ENCODE measurements at places on chromosomes 13 and 19.
A peak's percentile ranks its signal among the peaks of the same experiment; 100 is the strongest.

DNA sequence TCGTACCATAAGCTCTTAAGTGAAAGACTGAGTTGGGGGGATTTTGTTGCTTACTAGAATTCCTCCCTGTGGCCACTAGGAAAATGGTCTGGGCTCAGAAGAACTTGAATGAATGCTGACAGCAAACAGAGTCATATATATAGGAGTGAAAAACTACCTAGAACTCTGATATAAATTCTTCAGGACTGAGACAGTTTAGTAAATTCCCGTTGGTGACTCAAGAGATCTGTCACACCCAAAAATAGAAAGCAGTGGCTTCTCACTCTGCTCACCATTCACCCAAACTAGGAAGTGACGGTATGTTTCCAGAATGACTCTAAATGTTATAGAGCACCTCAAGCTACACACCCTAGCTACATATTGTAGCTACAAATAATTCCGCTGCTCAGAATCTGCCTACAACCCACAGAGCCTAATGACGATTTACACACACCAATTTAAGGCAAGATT lies 116.2 kb downstream of the TBC1D4 start:
- peak; percentile 47 for DNase-seq

- DNase-seq: no peak
Measured at GRCh38 chr13:48429886-48430285, 17.0 kb upstream of the LPAR6 start.

DNA sequence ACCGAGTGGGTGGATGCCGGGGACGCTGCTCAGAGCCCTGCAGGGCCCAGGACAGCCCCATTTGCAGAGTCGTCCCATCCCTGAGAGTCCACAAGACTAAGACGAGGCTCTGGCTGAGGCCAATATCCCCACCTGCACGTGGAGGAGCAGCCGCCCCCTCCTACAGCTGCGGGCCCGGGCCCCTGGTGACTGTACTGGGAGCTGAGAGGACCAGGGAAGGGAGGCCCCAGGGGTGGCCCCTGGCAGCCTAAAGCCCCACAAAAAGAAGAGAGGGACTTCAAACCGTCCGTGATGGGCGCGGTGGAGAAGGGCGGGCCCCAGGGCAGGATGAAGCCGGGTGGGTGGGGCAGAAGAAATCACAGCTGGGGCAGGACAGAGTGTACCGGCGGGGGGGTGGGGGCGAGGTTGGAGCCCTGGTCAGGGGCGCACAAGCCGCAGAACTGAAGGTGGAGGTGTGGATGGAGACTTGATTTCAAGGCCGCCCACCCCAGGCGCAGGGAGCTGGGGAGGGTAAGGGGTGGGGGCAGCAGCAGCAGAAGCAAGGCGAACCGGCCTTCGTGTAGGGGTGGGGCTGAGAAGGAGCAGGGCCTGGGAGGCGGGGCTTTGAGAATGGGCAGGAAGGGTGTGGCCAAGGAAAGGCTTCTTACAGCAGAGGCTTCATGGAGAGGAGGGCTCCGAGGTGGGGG lies 12.9 kb downstream of the CFD start:
- peak; percentile 70 for DNase-seq

GRCh38 chr19:47663911-47664771 lies 49.1 kb upstream of the EHD2 start:
- peak; percentile 84 for DNase-seq

GRCh38 chr19:34337739-34338138 lies 27.3 kb upstream of the GPI start:
- no peak for DNase-seq

DNA sequence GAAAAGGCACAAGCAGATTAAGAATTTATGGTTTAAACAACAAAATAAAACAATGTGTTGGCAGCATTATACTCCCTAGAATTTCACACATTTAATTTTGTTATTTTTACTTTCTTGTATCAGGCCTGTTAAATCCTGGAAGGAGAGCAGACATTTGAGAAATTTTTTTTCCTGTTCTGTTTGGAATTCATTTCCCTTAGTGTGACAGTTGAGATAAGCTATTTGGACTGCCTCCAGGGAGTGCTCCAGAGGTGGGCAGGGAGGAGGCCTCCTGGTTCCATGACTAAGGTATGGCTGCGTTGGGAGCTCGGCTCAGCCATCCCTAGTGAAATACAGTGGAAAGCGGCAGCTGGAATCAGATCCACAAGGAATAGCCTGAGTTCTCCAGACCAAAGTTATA lies 185.7 kb downstream of the KCNRG start:
- DNase-seq: no peak

Measured in KBM-7 (cell line).